ENCODE measurements at places on chromosomes 2 and 18. TPM values are rescaled to one million over a fixed set of nuclear protein-coding genes. Genes with fewer than 3 reads are reported as not detected.

RGPD3 gene
- total RNA-seq, result 0.05 TPM

ABCG8 gene
- not detected for total RNA-seq

GRCh38 chr2:191333911-191334357, 88.7 kb downstream of the MYO1B start:
- no peak for DNase-seq

AKAIN1 gene
- not detected for total RNA-seq

CXCR1 gene
- total RNA-seq, result not detected

GRCh38 chr2:241111440-241111805, 9.3 kb upstream of the MTERF4 start:
- no peak for DNase-seq

DNA sequence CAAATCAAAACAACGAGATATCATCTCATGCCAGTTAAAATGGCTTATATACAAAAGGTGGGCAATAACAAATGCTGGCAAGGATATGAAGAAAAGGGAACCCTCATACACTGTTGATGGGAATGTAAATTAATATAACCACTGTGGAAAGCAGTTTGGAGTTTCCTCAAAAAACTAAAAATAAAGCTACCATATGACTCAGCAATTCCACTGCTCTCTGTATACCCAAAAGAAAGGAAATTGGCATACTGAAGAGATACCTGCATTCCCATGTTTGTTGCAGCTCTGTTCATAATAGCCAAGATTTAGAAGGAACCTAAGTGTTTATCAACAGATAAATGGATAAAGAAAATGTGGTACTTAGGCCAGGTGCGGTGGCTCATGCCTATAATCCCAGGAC, 124.8 kb downstream of the MSTN start:
- no peak for DNase-seq

ANTXR1 gene
- 46.6 TPM for total RNA-seq

TUBA3D gene
- not detected for total RNA-seq

CAPN14 gene
- 0.15 TPM for total RNA-seq

GRCh38 chr18:42784632-42785031, 330.9 kb downstream of the RIT2 start:
- no peak for DNase-seq

- DNase-seq, result no peak
Measured at GRCh38 chr18:50917021-50917420, 38.1 kb downstream of the ME2 start.

GRCh38 chr2:237653776-237654558, 26.6 kb downstream of the LRRFIP1 start:
- DNase-seq, result no peak

SP140 gene
- total RNA-seq, result 0.10 TPM

CD207 gene
- not detected for total RNA-seq

DNA sequence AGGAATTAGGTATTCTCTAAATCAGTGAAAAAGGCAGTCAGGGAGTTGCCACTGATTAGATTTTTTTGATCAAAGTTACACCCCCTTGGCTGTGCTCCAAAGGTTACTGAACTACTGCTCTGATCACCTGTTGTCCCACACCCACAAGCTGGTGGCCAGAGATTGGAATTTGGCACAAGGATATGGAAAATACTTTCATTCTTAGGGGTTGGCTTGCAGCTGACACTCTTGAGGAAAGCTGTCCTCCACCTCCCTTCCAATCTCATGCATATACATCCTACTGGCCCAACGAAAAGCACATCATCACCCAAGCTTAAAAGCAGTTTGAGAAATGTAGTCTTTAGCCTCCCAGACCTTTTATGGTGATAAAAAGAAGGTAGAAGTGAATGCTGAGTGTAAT, 329.5 kb upstream of the CHAC2 start:
- DNase-seq, result no peak

CACNB4 gene
- 0.82 TPM for total RNA-seq

DNA sequence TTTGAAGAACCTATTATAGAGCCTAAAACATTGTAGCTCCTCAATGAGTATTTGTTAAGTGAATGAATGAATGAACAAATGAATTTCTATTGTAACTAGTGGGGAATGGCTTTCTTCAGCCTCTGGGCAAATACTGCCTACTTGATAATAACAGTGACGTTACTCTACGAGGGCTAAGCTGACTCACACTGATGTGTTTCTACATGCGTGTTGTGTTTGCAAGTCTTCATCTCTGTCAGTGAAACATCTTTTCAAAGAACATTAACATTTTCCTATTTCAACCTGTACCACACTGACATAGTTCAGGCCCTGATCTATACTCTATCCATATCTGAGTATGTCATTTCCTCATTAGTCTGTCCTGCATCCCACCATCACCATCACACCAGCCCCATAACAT, 319.9 kb upstream of the ACVR2A start:
- no peak for DNase-seq

ITGA4 gene
- total RNA-seq, result 27.0 TPM

GRCh38 chr2:132941296-132942020, 271.5 kb upstream of the LYPD1 start:
- DNase-seq, result no peak

CCDC121 gene
- total RNA-seq, result 1.5 TPM

RAB27B gene
- 0.99 TPM for total RNA-seq

DNA sequence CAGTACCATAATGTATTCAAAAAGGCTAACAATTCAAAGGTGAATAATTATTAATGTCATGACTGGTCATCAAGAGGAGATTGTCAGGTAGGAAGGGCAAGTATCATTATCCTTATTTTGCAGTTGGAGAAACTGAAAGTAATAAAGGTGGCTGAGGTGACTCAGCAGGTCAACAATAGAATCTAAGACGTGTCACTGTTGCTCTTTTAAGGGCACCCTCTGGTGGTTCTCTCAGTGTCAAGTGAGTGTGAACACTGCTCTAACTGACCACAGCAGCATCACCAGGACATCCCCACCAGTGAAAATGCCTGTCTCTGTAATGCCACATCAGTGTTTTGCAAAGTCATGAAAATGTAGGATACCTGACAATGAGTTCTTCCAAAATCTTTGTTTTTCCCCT, 69.7 kb downstream of the DCC start:
- no peak for DNase-seq

- no peak for DNase-seq
Measured at GRCh38 chr18:13703899-13704298, 22.5 kb downstream of the FAM210A start.

KCNJ3 gene
- total RNA-seq, result not detected

ANO7 gene
- total RNA-seq, result 0.68 TPM

GRCh38 chr2:218370410-218371063, 11.5 kb upstream of the SLC11A1 start:
- DNase-seq, result no peak

DNA sequence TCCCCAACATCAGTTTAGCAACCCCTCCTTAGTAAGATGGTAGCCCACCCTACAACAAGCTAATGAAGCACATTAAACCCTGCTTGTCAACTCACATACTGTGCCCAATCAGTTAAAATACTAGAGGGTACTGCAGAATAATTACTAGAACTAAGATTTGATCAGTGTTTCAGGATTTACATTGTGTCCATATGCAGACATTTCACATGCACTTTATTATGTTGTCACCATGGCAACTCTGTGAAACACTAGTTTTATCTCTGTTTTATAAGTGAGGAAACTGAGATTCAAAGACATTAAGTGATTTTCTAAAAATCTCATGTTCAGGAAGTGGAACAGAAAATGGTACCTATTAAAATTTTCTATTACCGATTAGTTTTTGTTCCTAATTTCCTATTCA, 61.7 kb downstream of the CYBRD1 start:
- DNase-seq, result no peak

MALL gene
- 94.9 TPM for total RNA-seq

MPP4 gene
- 24.4 TPM for total RNA-seq

DNA sequence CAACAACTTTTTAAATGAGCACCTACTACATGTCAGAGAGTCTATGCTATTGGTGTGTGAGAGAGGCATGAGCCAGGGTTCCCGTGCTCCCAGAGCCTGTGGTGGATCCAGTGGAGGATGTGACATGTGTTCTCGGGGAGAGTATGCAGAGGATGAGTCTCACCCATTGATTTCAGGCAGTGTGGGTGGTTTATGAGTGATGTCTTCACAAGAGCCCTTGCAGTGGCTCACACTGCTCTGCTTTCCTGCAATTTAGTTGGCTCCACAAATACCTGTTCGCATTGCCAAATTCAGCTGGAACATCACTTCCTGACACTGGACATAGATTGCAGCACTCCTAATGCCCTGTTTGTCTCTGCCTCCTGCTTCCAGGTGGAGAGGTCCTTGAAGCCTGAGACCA, 243.6 kb upstream of the CXCR4 start:
- DNase-seq, result no peak

DNA sequence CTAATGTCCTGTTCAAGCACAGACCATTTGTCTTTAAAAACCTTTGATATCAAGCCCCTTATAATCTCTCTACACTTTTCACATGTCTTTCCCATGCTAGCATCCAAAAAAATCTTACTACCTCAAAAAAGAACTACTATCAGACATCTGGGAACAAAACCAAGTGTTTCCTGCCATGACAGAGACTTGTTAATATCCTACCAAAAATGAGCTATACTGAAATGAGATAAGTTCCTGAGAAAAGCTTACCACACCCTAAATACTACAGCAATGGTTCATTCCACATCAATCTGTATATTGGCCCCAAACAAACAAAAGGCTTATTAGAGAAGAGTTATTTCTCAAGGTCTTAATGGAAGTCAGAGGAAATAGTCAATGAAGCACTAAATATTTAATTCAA, 230.1 kb downstream of the DYM start:
- DNase-seq, result no peak

- DNase-seq, result no peak
Measured at GRCh38 chr2:69518841-69519240, 81.6 kb upstream of the NFU1 start.

POMC gene
- 0.58 TPM for total RNA-seq

- DNase-seq, result no peak
Measured at GRCh38 chr2:28150236-28150915, 242.3 kb upstream of the FOSL2 start.

PRADC1 gene
- 12.1 TPM for total RNA-seq

- no peak for DNase-seq
Measured at GRCh38 chr2:235418918-235419317, 74.9 kb upstream of the AGAP1 start.

DNA sequence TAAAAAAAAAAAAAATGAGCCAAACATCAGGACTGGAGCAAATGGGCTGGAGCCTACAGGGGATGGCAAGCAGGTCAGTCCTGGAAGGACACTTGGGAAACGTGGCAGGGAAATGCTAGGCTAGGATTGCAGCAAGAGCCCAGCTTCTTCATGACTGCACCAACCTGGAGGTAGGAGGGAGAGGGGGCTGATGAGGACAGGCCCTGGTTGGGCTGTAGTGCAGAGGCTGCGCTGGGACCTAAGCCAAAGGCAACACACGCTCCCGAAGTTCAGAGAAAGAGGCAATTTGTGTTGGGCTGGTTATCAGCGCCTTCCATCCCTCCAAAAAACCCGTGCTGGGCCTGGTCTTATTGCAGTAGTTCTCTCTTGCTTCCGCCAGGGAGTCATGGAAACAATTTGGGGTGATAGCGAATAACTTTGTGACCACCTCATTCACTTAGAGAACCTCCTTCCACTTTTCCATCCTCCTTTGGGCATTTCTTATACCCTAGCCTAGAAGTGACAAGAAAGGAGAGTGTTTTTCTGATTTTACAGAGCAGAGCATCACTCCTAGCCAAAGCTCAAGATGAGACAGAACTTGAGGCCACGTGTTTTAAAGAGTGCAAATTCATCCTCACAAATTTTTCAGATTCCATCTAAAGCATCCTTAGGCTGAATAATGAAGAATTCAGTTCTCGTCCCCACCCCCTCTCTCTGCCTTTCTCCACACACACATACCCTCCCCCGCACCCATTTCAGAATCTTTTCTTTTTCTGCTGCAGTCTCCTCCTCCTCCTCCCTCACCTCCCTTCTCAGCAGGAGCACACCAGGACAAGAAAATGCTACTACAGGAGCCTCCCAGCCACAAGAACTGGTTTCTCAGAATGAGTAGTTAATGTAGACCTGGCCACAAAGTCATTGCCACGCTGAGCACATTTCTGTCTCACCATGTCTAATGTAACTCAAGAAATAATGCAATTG, 82.5 kb upstream of the STPG4 start:
- DNase-seq, result no peak

MRPS9 gene
- total RNA-seq, result 16.0 TPM

ANKRD30B gene
- 0.70 TPM for total RNA-seq

GRCh38 chr2:71672826-71673795, 219.8 kb downstream of the DYSF start:
- DNase-seq, result no peak

MTHFD2 gene
- 48.5 TPM for total RNA-seq

- no peak for DNase-seq
Measured at GRCh38 chr18:8800876-8801262, 95.5 kb downstream of the MTCL1 start.

GRCh38 chr2:16088035-16088801, 147.9 kb downstream of the MYCN start:
- DNase-seq, result no peak

Data from glomerular endothelial cell (primary cell).